ENCODE measurements at places on chromosomes 5 and 9.

GRCh38 chr5:139642213-139642612 is 5.9 kb upstream of the CXXC5 start:
- peaks cover 10% of the 10 kb centered on the region for H3K4me1 ChIP-seq
- no peak overlapping the region for H3K27ac ChIP-seq
- no peaks in the 10 kb centered on the region for H3K36me3 ChIP-seq
- DNase-seq, result no peak
- peaks cover 4% of the 10 kb centered on the region for H3K27me3 ChIP-seq
- no peak overlapping the region for H3K4me3 ChIP-seq

GRCh38 chr5:65668696-65669095 is 43.9 kb downstream of the SHLD3 start:
- H3K36me3 ChIP-seq, result peaks cover 9% of the 10 kb centered on the region
- no peaks in the 10 kb centered on the region for H3K27me3 ChIP-seq
- no peak overlapping the region for H3K27ac ChIP-seq
- DNase-seq, result no peak
- H3K4me1 ChIP-seq, result peaks cover 4% of the 10 kb centered on the region

GRCh38 chr5:139226131-139226530 is 28.0 kb upstream of the SIL1 start:
- H3K4me1 ChIP-seq, result no peaks in the 10 kb centered on the region
- no peak overlapping the region for H3K4me3 ChIP-seq
- no peaks in the 10 kb centered on the region for H3K36me3 ChIP-seq
- H3K27me3 ChIP-seq, result peaks cover 13% of the 10 kb centered on the region

GRCh38 chr9:101254733-101255433 is 129.9 kb downstream of the BAAT start:
- no peaks in the 10 kb centered on the region for H3K4me1 ChIP-seq
- no peak for DNase-seq
- no peak overlapping the region for H3K4me3 ChIP-seq
- no peak overlapping the region for H3K27ac ChIP-seq
- H3K27me3 ChIP-seq, result no peaks in the 10 kb centered on the region

DNA sequence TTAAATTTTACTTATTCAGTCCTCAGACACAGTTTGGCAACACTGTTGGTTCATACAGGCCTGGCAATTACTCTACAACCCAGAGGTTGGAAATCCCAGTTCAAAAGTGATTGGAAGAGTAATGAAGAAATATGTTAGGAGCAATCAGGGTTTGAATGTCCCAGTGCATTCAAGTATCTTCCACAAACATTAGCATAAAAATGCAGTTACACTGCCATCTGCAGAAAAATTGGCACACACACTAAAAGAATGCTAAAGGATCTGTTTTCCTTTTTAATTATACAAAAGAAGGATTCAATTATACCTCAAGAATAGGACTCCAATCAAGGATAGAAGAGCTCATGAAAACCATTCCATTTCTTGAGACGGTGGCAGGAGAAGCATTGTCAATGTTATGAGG is 130.2 kb downstream of the DNAH5 start:
- H3K4me1 ChIP-seq, result no peaks in the 10 kb centered on the region
- H3K27ac ChIP-seq, result no peak overlapping the region
- no peaks in the 10 kb centered on the region for H3K27me3 ChIP-seq
- peak; percentile 20 for DNase-seq
- no peak overlapping the region for H3K4me3 ChIP-seq

DNA sequence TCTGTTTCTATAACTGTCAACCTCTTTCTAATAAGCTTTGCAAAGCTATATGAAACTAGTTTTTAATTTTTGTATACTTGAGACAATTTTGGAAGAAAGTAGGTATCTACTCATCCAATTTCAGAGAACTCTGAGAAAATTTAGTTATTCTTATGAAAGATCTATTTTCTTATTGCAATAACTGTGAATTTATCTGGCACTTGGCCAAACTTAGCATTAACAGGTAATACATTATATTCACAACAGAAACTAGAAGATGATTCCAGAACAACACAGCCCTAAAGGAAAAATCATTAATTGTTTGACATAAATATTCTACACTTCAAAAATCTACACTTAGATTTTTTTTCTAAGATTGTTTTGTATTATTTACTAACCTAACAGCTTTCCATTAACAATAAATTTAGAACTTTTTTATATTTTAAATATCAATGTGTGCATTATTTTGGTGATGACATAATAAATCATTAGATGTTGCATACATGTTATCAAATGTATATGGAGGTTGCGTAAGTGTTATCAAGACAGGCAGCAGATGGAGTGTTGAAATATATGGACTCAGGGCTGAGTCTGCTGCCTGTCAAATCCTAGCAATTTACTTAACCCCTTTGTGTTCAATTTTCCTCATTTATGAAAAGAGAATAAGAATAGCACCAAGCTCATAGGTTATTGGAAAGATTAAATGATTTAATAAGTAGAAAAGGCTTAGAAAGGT is 141.8 kb downstream of the MUSK start:
- no peaks in the 10 kb centered on the region for H3K36me3 ChIP-seq
- no peaks in the 10 kb centered on the region for H3K27me3 ChIP-seq
- no peak overlapping the region for H3K4me3 ChIP-seq
- H3K27ac ChIP-seq, result no peak overlapping the region
- no peaks in the 10 kb centered on the region for H3K4me1 ChIP-seq
- DNase-seq, result no peak

- no peak for DNase-seq
- H3K27me3 ChIP-seq, result no peaks in the 10 kb centered on the region
- H3K36me3 ChIP-seq, result no peaks in the 10 kb centered on the region
- no peak overlapping the region for H3K4me3 ChIP-seq
Measured at GRCh38 chr5:6176102-6176693, 202.1 kb downstream of the MED10 start.

- no peaks in the 10 kb centered on the region for H3K36me3 ChIP-seq
- no peaks in the 10 kb centered on the region for H3K4me1 ChIP-seq
- H3K27me3 ChIP-seq, result peaks cover 3% of the 10 kb centered on the region
- H3K4me3 ChIP-seq, result no peak overlapping the region
Measured at GRCh38 chr5:1246711-1247431, 21.7 kb downstream of the SLC6A18 start.

DNA sequence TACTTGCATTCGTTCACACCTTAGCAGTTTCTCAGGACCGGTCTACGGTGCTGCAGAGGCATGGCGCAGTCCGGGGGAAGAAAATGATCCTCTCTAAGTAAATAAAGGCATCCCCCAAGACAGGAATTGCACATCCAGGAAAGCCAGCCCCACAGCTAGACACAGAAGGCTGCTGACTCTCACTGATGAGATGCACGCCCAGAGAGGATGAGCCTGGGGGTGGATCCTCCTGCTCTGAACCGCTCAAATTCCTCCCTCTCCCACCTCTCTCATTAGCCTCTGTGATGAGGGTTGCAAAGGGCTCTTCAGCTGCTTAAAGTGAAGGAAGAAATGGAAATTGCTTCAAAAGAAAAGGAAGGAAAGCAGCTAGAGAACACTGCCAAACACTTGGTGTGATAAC is 132.4 kb downstream of the TTLL11 start:
- no peak overlapping the region for H3K4me3 ChIP-seq
- no peaks in the 10 kb centered on the region for H3K27me3 ChIP-seq
- no peaks in the 10 kb centered on the region for H3K36me3 ChIP-seq
- H3K27ac ChIP-seq, result no peak overlapping the region

DNA sequence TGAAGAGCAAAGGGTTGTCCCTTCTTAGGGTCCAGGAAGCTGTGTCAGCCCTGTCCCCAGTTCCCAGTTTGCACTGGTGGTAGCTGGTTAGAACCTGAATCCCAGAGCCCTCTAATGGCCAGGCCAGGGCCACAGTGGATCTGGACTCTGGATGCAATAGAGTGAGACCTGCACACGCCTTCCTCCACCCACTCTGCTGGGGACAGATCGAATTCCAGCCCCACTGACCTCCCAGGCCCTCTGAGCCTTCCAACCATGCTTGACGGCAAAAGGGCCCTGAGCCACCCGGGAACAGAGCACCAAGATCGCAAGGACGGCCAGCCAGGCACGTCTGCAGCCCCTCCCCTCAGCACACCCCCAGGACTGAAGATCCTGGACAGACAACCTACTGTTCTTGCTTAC is 23.7 kb downstream of the NAIF1 start:
- H3K36me3 ChIP-seq, result no peaks in the 10 kb centered on the region
- no peak overlapping the region for H3K27ac ChIP-seq
- H3K27me3 ChIP-seq, result peaks cover 4% of the 10 kb centered on the region
- H3K4me1 ChIP-seq, result no peaks in the 10 kb centered on the region
- no peak for DNase-seq

- no peaks in the 10 kb centered on the region for H3K4me1 ChIP-seq
- no peak overlapping the region for H3K27ac ChIP-seq
- H3K27me3 ChIP-seq, result no peaks in the 10 kb centered on the region
- H3K4me3 ChIP-seq, result no peak overlapping the region
- no peak for DNase-seq
Measured at GRCh38 chr5:110289512-110289810, 437.0 kb downstream of the TMEM232 start.

GRCh38 chr5:127508644-127509373 is 8.6 kb upstream of the PRRC1 start:
- DNase-seq, result no peak
- no peaks in the 10 kb centered on the region for H3K4me1 ChIP-seq
- no peak overlapping the region for H3K27ac ChIP-seq
- peaks cover 18% of the 10 kb centered on the region for H3K27me3 ChIP-seq

GRCh38 chr9:121599872-121600585 is 51.4 kb upstream of the DAB2IP start:
- peaks cover 22% of the 10 kb centered on the region for H3K4me1 ChIP-seq
- no peak for DNase-seq
- peaks cover 3% of the 10 kb centered on the region for H3K27me3 ChIP-seq
- H3K27ac ChIP-seq, result no peak overlapping the region
- peak overlapping the region; percentile 38 for H3K4me3 ChIP-seq

- no peak for DNase-seq
- no peak overlapping the region for H3K27ac ChIP-seq
- H3K4me1 ChIP-seq, result peaks cover 3% of the 10 kb centered on the region
- no peak overlapping the region for H3K4me3 ChIP-seq
Measured at GRCh38 chr5:160442824-160443431, 21.3 kb downstream of the PTTG1 start.

DNA sequence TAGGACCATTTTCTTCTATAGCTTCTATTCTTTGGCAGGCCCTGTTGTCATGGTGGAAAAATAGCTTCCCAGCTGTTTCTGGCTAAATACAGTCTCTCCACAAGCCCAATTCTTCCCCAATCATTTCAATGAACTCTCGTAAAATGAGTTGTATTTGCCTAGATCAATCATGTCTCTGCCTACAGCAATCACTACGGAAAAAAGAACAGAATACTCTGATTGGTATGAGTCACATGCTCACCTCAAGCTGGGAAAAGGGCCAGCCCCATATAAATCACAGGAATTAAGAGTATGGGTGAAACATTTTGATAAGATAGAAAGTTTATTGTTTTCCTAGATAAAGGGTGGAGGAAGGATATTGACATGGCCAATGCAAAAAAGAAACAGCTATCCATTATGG is 711.4 kb downstream of the EFNA5 start:
- H3K36me3 ChIP-seq, result no peaks in the 10 kb centered on the region
- H3K27me3 ChIP-seq, result no peaks in the 10 kb centered on the region
- no peak for DNase-seq
- no peaks in the 10 kb centered on the region for H3K4me1 ChIP-seq

- no peaks in the 10 kb centered on the region for H3K36me3 ChIP-seq
- H3K27me3 ChIP-seq, result no peaks in the 10 kb centered on the region
- no peak overlapping the region for H3K27ac ChIP-seq
- H3K4me3 ChIP-seq, result no peak overlapping the region
Measured at GRCh38 chr5:8870959-8871355, 674.9 kb downstream of the SEMA5A start.

DNA sequence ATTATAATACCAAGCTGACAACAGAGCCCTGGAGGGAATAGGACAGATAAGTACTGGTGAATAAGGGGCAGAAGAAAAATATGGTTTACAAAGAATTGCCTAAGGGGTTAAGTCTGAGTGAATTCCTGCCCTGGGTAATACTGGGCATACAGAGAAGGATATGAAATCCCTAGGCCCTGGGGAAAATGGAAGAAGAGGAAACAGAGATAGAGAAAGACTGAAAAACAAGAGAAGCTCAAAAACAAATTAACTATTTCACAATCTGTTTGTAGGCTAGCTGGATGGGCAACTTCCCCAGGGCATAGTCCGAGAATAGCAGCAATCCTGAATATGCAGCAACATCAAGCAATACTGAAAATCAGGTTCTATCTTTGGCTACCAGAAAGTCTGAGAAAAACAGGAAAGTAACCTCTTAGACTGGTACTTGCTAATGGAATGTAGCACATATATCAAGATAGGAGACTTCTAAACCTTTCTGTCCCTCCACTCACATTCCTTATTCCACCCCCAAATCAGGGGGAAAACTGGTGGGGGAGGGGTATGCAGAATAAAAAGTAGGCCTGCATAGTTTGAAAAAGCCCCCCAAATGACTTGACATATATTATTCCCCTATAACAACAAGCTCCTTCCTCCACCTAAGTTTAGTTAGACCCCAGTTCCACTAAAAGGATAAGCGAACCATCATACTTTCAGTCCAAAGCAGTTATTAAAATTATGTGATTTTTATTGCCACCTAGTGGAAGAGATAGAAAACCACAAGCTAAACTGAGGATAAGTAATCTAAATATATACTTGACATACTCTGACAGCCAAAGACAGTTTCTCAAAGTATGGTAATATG is 20.6 kb downstream of the SLC38A9 start:
- no peaks in the 10 kb centered on the region for H3K36me3 ChIP-seq
- no peaks in the 10 kb centered on the region for H3K27me3 ChIP-seq
- H3K4me1 ChIP-seq, result no peaks in the 10 kb centered on the region
- H3K27ac ChIP-seq, result no peak overlapping the region

GRCh38 chr9:83572524-83572923 is 34.3 kb upstream of the FRMD3 start:
- H3K4me3 ChIP-seq, result no peak overlapping the region
- H3K27ac ChIP-seq, result no peak overlapping the region
- H3K4me1 ChIP-seq, result no peaks in the 10 kb centered on the region
- no peaks in the 10 kb centered on the region for H3K36me3 ChIP-seq
- DNase-seq, result no peak
- H3K27me3 ChIP-seq, result no peaks in the 10 kb centered on the region

GRCh38 chr5:173217626-173218397 is 17.2 kb downstream of the NKX2-5 start:
- no peaks in the 10 kb centered on the region for H3K36me3 ChIP-seq
- H3K27ac ChIP-seq, result no peak overlapping the region
- no peak overlapping the region for H3K4me3 ChIP-seq
- H3K4me1 ChIP-seq, result no peaks in the 10 kb centered on the region
- H3K27me3 ChIP-seq, result peaks cover 20% of the 10 kb centered on the region
- no peak for DNase-seq

DNA sequence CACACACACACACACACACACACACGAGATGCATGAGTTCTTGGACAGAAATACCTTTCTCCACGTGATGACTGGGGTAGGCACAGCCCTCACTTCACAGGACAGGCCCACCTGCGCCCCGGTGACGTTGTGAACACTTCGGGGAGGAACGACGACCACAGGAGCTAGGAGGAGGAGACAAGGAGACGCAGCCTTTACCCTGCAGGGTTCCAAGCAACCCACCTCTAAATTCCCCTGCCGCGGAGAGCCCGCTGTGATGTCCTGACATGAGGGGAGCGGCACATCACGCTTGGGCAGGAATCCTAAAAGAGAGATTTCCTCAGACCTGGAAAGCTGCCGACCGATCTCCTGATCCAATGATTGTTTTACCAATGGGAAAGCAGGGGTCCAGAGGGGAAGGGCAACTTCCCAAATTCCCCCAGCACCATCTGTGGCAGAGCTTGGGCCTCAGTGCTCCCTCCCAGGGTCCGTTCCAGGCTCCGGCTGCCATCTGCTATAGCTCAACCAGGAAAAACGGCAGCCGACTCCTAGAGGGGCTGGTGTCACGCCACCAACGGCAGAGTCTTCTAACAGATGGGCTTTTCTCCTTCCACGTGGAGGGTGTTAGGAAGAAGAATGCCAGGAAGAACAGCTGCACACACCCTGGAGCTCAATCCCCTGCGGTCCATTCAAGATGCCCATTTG is 10.1 kb downstream of the IGFBPL1 start:
- no peak overlapping the region for H3K27ac ChIP-seq
- peaks cover 67% of the 10 kb centered on the region for H3K27me3 ChIP-seq
- no peak overlapping the region for H3K4me3 ChIP-seq
- no peaks in the 10 kb centered on the region for H3K4me1 ChIP-seq

Data from IMR-90 (cell line).